ENCODE measurements at places on chromosomes 4 and X.

DNA sequence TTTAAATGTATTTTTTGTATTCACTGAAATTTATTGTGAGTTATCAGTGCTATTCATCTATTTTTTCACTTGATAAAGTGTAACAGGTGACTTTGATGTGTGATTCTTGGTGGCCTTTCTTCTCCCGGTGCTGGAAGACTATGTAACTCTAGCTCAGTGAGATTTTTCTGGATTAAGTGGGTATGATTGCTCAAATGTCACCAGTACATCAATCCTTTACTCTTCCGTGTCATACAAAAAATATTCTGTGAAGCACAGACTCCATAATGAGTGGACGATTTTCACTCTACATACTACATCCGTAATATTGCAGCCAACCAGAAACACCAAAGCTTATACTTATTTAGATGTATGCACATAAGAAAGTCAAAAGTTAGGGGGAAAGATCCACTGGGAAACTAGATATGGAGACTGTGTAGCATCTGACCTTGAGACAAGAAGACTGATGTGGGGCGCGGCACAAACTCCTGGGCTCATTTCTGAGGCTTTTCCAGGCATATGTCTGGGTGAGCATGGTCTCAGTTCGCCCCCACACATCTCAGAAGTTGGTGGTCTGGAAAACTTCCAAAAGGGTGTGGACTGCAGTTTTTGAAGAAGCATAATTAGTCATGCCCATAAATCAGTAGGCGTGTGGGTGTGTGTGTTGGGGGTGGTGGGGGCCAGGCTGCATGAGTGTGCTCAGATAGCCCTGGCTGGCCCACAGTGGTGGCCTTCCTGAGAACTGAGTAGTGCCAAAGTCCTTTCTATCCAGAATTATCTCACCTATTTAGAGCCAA, 53.9 kb upstream of the TENM3 start:
- no peak for DNase-seq

- no peak for DNase-seq
These were observed 37.2 kb upstream of the GPR78 start for GRCh38 chr4:8542776-8543525.

DNA sequence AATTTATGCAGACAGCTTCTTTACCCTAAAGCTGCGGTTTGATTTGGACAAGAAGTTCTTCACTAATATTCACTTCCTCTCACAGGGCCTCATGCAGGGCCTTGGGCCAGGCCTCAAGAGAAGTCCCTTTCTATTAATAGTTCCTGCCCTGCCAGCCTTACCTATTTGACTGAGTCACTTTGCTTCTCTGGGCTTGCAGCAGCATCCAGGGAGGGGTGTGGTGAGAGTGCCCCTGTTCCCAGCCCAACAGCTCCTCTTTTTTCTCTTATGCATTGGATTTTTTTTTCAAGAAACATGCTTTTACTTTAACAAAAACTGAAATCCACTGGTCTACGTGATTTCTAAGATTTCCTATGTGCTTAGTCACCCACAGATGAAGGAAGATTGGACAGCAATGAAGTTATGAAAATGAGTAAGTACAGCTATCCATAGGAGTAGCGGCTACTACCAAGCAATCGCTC, 26.7 kb downstream of the FAM156B start:
- DNase-seq = peak; percentile 31

- DNase-seq = no peak
These were observed 359.4 kb upstream of the ZCCHC13 start for GRCh38 chrX:73944563-73944908.

DNA sequence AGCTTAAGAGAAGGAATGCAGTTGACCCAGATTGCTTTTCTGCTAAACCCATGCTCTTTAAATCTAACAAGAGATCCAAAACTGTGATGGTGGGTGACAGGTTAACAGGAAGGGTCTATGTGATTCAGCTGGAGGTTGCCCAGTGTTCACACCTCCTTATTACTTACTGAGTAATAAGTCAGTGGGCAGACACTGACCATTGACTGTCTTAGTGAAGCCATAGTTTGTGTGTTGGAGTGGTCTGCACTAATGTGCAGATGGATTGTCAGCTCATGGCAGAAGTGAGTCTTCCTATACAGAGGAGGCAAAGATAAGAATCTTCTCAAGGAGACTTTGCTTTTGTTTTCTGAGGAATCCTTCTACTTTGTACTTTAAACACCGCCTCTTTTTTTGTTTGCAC, 15.2 kb upstream of the RUFY3 start:
- DNase-seq = no peak

GRCh38 chr4:108555701-108556100, 64.7 kb upstream of the RPL34 start:
- DNase-seq = no peak

DNA sequence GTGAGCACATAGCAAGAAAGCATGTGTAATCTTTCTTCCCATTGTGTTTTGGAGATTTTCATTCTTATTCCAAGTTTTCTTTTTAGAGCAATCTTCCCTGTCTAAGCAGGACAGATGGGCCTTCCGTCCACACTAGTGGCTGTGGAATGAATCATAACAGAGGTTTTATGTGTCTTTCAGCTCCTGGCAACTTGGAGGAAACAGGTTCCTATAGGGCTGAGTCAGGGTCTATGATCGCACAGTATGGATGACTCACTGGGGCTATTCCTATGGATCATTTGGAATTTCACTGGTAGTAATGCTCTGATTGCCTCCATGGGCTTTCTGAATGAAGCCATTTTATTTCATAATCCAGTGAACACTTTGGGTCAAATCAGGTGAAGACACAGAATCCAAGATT, 51.8 kb upstream of the CBLL2 start:
- no peak for DNase-seq

DNA sequence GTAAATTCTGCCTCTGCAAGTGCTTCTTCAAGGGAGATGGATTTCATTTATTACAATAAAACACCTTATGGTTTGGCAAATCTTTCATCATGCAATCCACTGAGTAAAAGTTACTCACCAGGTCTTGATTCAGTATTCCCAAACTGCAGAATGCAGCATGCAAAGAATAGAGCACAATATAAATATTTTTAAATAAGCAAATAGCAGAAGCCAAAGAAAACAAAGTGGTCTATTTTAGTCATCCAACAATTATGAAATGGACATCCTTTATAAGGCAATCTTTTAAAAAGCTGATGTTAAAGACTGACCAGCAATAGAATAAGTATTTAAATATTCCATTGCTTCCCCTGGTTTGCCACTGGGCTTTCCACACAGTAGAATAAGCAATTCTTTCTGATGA, 59.5 kb downstream of the SLC39A8 start:
- DNase-seq = no peak

DNA sequence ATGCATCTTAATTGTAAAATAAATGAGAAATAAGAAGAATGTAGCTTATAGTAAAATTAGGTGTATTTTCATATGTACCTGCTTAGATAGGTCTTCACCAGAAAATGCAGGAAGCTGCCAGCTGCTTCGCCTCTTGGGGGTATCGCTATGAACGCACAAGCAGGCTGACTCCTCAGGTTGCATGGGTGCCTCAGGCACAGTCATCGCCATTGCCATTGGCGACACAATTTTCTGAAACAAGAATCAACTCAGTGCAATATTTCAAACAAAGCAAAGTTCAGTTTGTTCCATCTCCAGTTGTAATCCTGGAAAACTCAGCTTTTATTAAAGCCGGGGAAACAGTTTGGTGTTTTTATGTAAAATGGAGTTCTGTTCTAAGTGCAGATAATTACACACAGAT, 29.7 kb downstream of the STOX2 start:
- no peak for DNase-seq

- peak; percentile 91 for DNase-seq
These were observed 97.7 kb upstream of the ACSL4 start for GRCh38 chrX:109830704-109831206.

GRCh38 chr4:40940756-40941155, 191.0 kb downstream of the NSUN7 start:
- no peak for DNase-seq

GRCh38 chr4:26344901-26345564, 24.2 kb downstream of the RBPJ start:
- peak; percentile 58 for DNase-seq

GRCh38 chr4:153531000-153531358, 64.8 kb downstream of the TMEM131L start:
- no peak for DNase-seq

DNA sequence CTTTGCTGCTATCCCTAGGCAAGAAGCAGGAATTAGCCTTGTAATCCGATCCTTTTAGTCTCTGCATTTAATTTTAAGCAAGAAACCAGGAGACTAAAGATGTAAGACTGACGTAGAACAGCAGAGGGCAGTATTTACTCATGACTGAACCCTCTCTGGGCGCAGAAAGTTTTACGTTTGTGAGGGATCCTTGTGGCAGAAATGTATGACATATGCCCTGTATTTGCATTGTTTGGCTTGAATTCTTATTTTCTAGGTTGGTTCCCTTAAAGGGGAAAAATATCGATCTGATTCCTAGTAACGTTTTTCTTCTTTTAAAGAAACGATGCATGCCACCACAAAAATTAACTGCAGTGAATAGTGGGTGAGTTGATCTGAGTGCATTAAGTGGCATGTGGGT, 1.3 kb upstream of the FAT4 start:
- DNase-seq = peak; percentile 61

DNA sequence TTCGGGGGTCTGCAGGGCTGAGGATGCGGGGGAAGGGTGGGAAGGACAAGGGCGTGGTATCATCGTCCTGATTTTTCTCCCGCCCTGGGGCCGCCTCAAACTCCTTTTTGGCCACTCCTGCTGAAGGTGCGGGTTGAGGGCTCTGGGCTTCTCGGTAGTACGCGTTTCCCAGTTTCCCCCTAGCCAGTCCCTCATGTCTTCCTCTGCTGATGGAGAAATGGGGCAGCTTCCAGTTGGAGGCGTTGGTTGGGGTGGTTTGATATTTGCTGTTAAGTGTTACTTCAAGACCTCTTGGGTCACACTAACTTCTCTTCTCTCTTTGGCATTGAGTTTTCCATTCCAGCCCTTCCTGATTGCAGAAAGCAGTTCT, 482 bp downstream of the GSTCD start:
- DNase-seq = peak; percentile 20

DNA sequence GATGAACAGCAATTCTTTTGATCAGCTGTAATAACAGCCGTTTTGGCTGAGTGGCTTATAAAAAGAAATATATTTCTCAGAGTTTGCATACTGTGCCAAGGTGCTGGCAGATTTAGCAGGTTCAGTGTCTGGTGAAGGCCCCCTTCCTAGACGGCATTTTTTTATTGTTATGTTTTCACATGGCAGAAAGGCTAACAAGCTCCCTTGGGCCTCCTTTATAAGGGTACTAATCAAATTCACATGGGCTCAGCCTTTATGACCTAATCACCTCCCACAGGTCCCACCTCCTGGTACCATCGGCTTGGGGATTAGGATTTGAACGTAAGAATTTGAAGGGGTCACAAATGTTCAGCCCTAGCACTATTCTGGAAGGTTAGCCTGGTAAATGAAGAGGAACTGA, 431.9 kb downstream of the SPOCK3 start:
- no peak for DNase-seq

GRCh38 chrX:3379111-3379510, 32.7 kb upstream of the MXRA5 start:
- DNase-seq = no peak

- no peak for DNase-seq
These were observed 151.9 kb upstream of the DIPK2B start for GRCh38 chrX:45352611-45353010.

- no peak for DNase-seq
These were observed 42.7 kb downstream of the HPRT1 start for GRCh38 chrX:134502686-134503085.

DNA sequence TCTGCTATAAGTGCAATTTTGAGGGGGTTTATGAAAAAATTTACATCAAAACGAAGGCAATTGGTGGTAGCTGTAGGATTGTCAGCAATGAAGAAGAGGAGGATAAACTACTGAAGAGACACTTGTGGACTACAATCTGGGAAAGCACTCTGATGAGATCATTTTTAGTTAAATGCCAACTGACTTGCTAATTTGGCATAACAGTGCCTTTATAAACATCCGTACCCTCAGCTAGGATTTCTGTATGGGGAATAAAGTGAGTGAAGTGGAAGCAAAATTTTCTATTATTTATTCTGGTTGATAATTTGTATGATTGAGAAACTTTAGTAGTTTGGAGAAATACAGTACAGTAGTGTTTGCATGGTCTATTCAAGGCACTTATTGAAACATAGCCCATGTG, 11.2 kb upstream of the GNRHR start:
- DNase-seq = no peak

DNA sequence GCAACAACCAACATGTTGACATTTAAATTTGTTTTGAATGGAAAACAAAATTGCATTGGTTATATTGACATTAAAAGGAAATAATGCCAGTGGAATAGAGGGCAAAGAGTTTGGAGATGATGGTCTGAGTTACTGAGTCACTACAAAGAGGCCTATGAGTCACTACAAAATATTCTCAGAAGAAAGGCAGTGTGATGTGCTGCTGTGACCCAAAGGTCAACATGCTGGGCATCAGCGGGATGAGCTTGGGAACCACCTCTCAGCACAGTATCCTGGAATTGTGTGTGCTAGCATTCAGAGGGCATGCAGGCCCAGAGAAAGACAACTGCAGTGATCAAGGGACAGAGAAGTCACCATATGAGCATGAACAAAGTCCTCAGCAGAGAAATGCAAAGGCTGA, 2.8 kb downstream of the CMC4 start:
- peak; percentile 20 for DNase-seq

DNA sequence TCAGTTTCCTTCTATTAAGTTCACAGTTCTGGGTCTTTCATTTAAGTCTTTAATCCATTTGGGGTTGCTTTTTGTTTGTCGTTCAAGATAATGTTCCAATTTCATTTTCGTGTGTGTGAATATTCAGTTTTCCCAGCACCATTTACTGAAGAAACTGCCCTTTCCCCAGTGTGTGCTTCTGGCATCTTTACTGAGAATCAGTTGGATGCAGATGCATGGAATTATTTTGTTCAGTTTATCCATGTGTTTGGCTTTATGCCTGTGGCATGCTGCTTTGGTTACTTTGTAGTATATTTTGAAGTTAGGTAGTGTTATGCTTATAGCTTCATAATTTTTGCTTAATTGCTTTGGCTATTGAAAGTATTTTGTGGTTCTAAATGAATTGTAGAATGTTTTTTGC, 163.8 kb upstream of the HDX start:
- no peak for DNase-seq

GRCh38 chrX:48590203-48591103, 6.8 kb upstream of the WDR13 start:
- no peak for DNase-seq

DNA sequence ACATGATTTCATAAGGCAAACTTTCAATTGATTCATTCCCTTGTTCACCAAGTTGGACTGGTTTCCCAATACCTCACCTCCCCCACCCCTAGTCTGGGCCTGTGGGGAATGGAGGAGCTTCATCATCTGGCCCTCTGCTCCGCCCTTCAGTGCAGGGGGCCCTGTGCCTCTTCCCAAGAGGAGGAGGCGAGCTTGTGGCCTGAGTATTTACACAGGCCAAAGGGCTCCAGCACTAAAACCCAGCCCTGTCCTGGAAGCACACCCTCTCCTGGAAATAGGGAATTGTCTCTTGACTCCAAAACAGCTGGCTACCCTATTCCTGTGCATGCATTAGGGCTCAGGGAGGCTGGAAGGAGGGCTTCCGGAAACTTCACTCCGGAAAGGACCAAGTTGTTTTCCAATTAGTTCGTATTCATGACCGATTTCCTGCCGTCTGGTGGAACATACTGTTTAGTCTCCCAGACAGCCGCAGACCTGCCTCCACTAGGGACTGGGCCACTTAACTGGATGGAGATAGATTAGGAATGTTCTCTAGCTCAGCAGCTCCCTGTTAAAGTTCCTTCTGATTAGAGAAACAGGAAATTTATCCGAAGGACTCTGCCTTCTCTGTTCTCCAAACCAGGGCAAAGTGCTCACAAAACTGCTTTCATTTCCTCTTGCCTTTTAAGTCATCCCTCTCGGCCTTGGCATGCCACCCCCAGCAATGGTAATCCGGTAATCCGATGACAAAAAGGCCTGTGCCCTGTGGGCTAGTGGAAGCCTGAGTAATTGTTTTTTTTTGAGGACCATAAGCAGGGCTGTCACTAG, 5.8 kb downstream of the SRPX2 start:
- peak; percentile 49 for DNase-seq

Measured in inflammatory macrophage treated with lipopolysaccharide for 1 hour (primary cell).